ENCODE measurements at places on chromosomes 12 and 14.

- no peak for DNase-seq
These were observed 126.7 kb upstream of the HIF1A start for GRCh38 chr14:61568572-61569011.

GRCh38 chr12:108627134-108627920 lies 6.4 kb downstream of the SELPLG start:
- no peak for DNase-seq

DNA sequence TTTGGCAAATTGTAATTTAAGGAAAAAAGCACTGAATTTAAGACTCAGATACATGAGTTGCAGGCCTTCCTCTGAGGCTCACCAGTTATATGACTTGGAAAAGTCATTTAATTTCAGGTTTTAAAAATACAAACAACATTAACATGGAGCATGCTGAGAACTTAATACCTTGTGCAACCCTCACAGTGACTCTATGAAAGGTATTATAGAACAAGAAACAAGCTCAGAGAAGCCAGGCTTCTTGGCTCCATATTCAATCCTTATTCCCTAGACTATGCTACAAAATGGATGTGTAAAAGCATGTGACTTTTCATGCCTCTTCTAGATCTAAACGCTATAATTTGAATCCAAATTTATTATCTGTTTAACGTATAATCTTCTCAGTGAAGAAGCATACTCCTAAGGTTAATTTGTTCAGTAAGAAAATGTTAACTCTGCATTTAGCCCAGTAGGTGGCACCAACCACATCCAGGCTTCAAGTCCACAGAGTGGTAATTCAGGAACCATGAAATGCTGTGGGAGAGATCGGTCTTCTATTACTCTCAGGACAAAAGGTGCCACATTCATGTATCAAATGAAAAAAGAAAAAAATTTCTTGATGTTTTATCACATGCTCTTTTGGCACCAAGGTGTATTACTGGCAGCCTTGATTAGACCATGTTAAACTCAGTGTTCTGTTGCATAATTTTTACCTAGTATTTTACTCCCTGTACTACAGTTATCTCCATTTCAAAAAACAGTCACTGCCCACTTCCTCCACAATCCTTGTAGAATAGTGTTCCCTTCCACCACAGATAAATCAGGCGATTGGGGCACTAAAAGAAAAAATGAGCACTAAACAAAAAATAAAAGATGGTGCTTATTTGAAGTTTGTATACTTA lies 9.3 kb downstream of the CCDC196 start:
- peak; percentile 72 for DNase-seq

DNA sequence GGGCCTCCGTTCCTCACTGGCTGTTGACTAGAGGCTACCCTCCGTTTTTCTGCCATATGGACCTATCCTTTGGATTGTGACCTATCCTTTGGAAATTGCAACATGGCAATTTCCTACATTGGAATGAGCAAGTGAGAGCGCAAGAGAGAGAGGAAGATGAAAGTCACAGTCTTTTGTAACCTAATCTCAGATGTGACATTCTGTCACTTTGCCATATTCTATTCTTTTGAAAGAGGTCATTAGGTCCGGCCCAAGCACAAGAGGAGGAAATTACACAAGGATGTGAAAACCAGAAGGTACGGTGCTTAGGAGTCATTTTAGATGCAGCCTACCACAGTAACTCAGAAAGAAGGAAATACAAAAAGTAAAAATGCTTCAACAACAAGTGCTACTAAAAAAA lies 47.3 kb upstream of the SRP54 start:
- DNase-seq, result no peak

- DNase-seq, result no peak
These were observed 41.6 kb downstream of the RHOJ start for GRCh38 chr14:63245893-63246292.

GRCh38 chr12:53414756-53415417 lies 8.8 kb upstream of the AMHR2 start:
- no peak for DNase-seq

DNA sequence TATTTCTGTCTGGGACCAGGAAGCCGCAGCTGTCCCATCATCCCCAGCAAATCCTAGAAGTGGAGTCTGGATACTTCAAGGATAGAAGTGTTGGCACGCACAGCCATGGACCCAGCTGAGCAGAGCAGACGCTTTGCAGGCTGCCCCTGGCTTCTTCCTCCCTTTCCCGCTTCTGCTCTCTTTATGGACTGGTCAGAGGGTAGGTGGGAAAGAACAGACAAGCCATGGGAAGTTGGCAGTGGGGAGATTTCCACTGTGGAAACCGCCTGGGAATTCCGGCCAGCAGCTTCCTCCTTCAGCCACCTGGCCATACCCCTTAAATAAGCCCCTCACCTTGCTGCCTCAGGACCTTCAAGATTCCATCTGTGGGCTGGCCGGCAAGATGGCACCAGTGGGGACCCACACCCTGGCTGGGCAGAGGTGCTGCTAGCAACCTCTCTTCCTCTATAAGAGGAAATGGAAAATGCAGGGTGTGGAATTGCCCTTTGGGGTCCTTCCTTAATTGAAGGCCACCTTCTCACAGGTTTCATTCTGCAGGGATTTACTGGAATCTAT lies 20.6 kb downstream of the OTUB2 start:
- no peak for DNase-seq

DNA sequence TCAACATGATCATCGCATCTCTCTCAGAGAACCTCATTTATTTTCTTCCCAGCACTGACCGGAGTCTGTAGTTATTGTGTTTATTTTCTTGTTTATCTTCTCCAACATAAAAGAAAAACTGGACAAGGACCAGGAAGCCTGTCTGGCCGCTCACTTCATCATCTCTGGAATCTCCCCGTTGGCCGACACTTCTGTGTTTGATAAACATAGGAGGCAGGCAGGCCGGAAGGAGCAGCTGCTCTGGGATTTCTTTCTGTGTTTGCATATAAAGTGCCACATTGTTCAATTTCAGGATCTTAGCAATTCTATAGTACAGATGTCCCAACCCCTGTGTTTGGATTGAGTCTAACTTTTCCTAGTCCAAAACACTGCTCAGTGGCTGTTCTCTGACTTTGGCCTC lies 53.3 kb downstream of the ACACB start:
- no peak for DNase-seq

- DNase-seq, result peak; percentile 93
These were observed 153.8 kb downstream of the MED13L start for GRCh38 chr12:116123451-116124258.

- peak; percentile 98 for DNase-seq
These were observed 63.2 kb downstream of the TESC start for GRCh38 chr12:117036046-117036445.

GRCh38 chr12:26452511-26452910 lies 257.1 kb downstream of the SSPN start:
- DNase-seq, result no peak

GRCh38 chr12:49126852-49127763 lies 4.1 kb downstream of the TUBA1B start:
- DNase-seq, result no peak

GRCh38 chr12:15852383-15852782 lies 29.8 kb upstream of the STRAP start:
- no peak for DNase-seq

DNA sequence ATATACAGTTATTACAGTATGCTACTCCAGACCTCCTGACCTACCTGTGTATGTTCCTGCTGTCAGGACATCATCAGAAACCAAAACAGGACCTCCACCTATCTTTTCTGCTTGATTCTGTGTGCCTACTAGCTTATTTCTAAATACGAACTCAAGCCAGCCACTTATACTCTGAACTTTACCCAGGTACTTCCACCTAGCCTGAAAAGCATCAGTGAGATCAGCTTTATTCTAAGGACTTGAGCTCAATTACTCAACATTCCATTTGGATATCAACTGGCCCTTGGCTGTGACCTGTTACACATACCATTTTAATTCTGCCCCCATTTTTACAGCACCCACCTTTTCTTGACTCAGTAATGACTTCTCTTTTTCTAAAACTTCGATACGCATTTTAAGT lies 29.2 kb downstream of the TRIP11 start:
- no peak for DNase-seq

DNA sequence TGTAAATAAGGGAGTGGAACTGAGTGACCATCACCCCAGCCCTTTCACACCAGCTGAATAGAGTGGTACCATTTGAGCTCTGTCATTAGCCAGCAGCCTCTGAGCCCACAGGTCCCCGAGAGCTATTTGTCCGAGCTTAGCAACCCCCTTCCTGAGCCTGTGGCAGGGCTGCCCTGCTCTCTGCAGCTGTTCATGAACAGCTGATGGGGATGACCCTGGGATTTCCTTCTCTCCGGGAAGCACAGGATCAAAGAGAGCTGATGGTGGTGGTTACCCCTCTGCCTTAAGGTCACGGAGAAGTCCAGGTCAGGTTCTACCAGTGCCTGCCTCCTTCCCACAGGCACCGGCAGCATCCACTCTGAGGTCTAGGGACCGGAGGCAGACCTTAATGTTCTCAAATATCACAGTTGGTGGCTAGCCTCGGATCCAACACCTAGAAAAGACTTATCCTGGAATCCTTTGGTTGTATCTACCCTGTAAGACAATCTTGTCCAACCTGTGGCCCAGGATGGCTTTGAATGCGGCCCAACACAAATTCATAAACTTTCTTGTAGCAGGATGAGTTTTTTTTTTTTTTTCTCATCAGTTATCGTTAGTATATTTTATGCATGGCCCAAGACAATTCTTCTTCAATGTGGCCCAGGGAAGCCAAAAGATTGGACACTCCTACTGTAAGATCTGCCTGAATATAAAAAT lies 81.1 kb downstream of the ESRRB start:
- DNase-seq, result no peak

GRCh38 chr12:7021956-7022355 lies 3.7 kb upstream of the LPCAT3 start:
- DNase-seq, result no peak

- DNase-seq, result no peak
These were observed 62.8 kb upstream of the ALG10B start for GRCh38 chr12:38253778-38254177.

DNA sequence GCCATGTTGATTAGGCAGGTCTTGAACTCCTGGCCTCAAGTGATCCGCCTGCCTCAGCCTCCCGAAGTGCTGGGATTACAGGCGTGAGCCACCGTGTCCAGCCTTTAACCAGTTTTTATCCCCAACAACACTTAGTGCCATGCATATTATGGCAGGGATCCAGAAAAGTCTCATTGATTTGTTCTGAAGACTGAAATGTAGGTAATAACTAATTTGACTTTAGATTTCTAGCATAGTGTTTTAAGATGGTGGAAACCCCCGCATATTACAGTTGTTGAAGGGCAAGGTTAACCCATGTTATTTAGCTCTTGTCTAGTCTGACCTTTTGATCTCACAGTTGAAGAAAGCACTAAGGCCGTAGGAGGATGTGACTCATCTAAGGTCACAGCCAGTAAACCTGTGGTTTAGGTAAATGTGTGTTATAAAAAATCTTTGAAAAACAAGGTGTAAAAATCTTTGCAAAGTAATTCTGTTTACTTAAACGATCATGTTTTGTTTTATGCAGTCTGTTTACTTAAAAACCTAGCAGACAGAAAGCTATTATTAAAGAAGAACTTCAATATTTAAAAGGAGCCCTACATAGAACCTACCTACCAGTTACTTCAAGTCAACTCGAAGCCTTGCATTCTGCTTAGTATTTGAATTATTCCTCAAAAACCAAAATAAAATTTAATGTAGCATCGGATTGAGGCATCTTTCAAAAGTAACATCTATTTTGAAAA lies 24.8 kb downstream of the BICDL1 start:
- no peak for DNase-seq

DNA sequence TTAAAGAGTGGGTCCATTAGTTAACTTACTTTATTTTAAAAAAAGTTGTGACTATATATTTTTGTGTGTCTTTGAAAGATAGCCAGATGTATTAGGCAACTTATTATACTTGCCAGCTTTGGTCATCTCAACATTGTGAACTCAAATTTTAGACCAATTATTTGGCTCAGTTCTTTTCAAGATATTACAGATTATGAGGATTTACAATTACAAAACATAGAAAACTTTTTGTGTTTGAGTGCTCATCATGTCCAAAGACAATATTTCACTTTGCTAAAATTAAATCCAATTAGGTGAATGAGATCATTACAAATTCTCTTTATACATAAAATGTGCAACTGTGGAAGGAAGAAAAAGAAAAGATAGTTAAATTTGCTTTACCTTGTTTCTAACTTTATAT lies 18.3 kb upstream of the PDE3A start:
- DNase-seq, result no peak

GRCh38 chr12:15435597-15435996 lies 113.3 kb downstream of the PTPRO start:
- DNase-seq, result no peak

- DNase-seq, result no peak
These were observed 10.5 kb downstream of the RNASE10 start for GRCh38 chr14:20515846-20516245.

- DNase-seq, result no peak
These were observed 26.3 kb upstream of the CD69 start for GRCh38 chr12:9786726-9787717.

DNA sequence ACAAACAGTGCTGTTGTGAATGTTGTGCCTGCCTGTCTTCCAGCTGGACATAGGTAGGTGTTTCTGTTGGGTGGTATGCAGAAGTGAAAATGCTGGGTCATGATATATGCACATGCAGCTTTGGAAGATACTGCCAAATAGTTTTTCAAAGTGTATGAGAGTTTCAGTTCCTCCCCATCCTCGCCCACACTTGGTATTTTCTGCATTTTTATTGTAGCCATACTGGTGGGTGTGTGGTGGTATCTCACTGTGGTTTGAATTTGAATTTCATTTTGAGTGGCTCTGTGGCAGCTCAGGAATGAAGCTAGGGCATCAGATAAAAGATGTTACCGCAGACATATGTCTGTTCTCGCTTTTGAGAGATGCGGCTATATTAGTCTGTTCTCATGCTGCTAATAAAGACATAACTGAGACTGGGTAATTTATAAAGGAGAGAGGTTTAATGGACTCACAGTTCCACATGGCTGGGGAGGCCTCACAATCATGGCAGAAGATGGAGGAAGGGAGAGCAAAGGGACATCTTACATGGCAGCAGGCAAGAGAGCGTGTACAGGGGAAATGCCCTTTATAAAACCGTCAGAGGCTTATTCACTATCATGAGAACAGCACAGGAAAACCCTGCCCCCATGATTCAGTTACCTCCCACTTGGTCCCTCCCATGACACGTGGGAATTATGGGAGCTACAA lies 183.1 kb downstream of the CAND1 start:
- no peak for DNase-seq

- no peak for DNase-seq
These were observed 9.0 kb downstream of the KCTD10 start for GRCh38 chr12:109467978-109468676.

DNA sequence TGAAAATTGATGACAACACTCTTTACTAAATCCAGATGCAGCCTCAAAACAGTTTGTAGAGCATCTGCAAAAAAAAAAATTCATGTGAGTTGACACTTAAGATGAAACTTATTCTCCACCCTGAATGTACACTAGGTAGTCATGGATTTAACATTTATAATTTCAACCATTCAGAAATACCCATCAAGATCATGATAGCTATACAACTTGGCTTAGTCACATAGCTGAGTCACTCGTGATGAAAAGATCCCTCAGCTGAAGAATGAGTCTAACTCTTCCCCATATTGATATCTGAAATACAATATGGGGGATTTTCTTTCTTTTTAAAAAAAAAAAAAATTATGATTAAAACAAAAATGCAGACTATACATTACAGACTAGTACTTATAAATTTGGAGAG lies 104.8 kb upstream of the PLEKHG7 start:
- no peak for DNase-seq

All from NCI-H1105 treated with DMSO at 0.1 percent for 48 hours (cell line).